Activated naive CD4-positive, alpha-beta T cell treated with anti-CD3 and anti-CD28 coated beads, Interleukin-2, amount 50 U/mL, for 16 hours (primary cell): ENCODE measurements at places on chromosomes 13 and 19.

DNA sequence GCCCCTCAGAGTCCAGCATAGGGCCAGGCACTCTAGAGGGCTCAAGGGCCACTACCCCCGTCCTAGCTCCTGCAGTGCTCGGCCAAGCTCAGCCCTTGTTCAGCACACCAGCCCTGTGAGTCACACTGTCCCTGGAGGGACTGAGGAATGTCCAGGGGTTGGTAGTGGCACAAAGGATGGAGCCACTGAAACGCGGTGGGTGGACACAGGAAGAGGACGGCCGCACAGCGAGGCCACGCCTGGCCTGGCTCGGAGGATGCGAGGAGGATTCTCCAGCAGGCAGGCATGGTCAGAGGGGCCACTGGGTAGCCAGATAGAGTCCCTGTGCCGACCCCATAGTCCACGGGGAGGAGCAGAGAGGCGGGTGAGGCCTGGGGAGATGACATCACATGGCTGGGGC is 45.7 kb downstream of the C1QTNF9 start:
- no peak for DNase-seq

- no peak for DNase-seq
Observed at GRCh38 chr13:48404952-48405351, 8.0 kb downstream of the LPAR6 start.

GRCh38 chr13:113938716-113939115 is 35.2 kb downstream of the C13orf46 start:
- no peak for DNase-seq

DNA sequence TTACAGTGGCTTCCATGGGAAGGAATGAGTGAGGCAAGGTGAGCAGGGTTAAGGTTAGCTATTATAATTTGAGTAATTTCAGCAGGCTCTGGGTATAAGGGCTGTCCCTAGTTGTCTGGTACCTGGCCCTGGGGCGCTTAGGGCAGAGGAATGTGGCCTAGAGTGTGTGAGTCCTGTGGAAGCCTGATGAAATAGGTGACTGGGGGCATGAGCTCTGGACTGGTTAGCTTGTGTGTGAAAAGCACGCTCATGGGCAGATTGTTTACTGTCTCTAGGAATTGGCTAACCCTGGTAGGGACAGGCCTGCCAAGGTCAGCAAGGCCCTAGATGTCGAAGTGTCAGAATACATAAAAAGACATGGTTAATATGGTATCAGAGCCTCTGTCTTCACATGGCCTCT is 42.5 kb downstream of the SPRYD7 start:
- DNase-seq = no peak

GRCh38 chr13:110885966-110886869 is 28.7 kb downstream of the ANKRD10 start:
- no peak for DNase-seq
